ENCODE measurements at places on chromosomes 16 and 17. TPM values are rescaled to one million over a fixed set of nuclear protein-coding genes. Genes with fewer than 3 reads are reported as not detected.

DNA sequence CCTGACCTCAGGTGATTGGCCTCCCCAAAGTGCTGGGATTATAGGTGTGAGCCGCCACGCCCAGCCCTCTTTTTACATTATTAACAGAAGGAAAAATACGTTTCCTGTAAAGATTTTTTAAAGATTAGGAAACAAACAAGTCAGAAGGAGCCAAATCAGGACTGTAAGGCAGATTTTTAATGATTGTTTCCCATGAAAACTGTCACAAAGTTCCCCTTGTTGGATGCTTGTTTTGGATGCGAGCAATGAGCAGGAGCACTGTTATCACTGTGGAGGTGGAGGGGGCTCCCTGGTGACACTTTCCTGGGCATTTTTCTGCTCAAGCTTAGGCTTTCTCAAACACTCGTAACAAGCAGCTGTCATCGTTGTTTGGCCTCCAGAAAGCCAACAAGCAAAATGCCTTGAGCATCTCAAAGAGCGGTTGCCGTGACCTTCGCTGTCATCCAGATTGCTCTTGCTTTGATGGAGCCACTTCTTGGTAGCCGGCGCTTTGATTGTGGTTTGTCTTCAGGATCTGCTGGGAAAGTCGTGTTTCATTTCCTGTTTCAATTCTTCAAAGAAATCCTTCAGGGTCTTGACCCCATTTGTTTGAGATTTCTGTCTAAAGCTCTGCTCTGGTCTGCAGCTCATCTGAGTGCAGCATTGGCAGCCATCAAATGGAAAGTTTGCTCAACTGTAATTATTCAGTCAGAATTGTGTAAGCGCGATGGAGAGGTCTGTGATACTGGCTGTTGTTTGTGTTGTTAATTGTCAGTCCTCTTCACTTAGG, 128.7 kb downstream of the RPTOR start:
- no peaks in the 10 kb centered on the region for H3K36me3 ChIP-seq
- DNase-seq = no peak
- no peak overlapping the region for H3K27ac ChIP-seq
- peaks cover 21% of the 10 kb centered on the region for H3K4me1 ChIP-seq
- no peaks in the 10 kb centered on the region for H3K27me3 ChIP-seq
- H3K4me3 ChIP-seq = no peak overlapping the region

The PRR35 gene
- total RNA-seq = not detected

The SSTR5 gene
- not detected for total RNA-seq

DNA sequence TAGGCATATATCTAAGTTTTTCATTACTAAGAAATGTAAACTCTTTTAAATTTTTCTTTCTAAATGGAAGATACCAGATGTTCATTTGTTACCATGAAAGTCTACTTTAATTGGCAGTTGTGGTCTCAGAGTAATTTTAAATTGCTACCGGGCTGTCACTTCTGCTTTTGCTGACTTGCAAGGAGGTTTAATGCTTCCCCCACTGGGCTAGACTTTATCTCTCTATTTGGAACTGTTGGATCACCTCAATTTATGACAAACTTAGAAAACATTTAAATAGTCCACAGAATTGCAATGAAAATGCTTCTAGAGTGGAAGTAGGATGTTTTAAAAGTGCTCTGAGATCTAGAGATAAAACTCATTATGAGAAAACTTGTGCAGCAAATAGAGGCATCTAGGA, 479.8 kb upstream of the GOT2 start:
- H3K27ac ChIP-seq = no peak overlapping the region
- no peaks in the 10 kb centered on the region for H3K27me3 ChIP-seq
- no peak overlapping the region for H3K4me3 ChIP-seq
- DNase-seq = no peak
- H3K4me1 ChIP-seq = no peaks in the 10 kb centered on the region
- no peaks in the 10 kb centered on the region for H3K36me3 ChIP-seq

DNA sequence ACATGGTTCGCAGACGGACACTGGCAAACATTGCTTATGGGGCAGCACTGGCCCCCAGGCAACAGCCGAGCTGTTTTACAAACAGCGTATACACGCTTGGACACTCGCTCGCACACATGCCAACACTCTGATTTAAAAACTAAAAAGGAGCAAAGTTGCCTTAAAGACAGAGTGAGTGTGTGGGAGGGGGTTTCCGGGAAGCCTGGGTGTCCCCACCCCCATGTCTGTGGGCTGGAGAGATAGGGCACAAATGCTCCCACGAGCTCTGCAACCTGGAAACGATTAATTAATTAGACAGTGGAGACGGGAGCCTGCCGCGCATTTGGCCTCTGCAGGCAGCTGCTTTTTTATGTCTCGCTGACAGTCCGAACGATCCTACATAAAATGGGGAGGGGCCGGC, 107.9 kb upstream of the ZNF469 start:
- no peak for DNase-seq
- H3K4me1 ChIP-seq = no peaks in the 10 kb centered on the region
- no peaks in the 10 kb centered on the region for H3K27me3 ChIP-seq
- no peak overlapping the region for H3K4me3 ChIP-seq
- no peak overlapping the region for H3K27ac ChIP-seq
- no peaks in the 10 kb centered on the region for H3K36me3 ChIP-seq

The DPEP3 gene
- 0.53 TPM for total RNA-seq

DNA sequence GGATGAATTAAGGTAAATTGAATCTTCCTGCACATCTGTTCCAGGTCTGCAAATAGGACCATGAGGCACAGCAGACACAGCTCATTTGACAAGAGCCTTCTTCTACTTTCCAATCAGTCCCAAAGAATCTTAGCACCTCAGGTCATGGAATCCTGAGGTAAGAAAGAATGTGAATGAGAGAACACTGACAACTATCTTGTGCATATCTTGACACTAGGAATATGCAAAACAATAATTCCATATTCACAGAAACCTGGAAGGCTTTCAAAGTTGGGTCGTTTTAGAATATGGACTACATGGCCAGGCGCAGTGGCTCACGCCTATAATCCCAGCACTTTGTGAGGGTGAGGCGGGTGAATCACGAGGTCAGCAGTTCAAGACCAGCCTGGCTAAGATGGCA, 1009.4 kb upstream of the GOT2 start:
- no peaks in the 10 kb centered on the region for H3K27me3 ChIP-seq
- no peaks in the 10 kb centered on the region for H3K36me3 ChIP-seq
- no peak for DNase-seq

DNA sequence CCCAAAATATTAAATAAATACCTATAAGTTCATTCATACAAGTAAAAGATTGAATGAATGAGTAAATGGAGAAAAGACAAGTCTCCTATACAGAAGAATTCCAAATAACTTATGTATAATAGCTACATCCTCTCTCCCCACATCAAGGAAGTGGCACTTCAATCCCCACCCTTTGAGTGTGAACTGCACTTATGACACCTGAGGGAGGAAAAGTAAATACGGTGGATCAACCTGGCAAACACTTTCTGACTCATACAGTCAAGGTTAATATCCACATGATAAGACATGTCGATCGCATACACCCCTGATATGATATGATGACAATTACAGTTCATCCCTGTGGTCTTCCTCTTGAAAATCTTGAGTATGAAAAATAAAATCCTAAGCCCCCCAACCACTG, 18.0 kb downstream of the SLFN12L start:
- H3K27ac ChIP-seq = no peak overlapping the region
- DNase-seq = no peak
- no peaks in the 10 kb centered on the region for H3K27me3 ChIP-seq
- peaks cover 59% of the 10 kb centered on the region for H3K4me1 ChIP-seq
- peaks cover 37% of the 10 kb centered on the region for H3K36me3 ChIP-seq

The C17orf107 gene
- total RNA-seq = 30.5 TPM

DNA sequence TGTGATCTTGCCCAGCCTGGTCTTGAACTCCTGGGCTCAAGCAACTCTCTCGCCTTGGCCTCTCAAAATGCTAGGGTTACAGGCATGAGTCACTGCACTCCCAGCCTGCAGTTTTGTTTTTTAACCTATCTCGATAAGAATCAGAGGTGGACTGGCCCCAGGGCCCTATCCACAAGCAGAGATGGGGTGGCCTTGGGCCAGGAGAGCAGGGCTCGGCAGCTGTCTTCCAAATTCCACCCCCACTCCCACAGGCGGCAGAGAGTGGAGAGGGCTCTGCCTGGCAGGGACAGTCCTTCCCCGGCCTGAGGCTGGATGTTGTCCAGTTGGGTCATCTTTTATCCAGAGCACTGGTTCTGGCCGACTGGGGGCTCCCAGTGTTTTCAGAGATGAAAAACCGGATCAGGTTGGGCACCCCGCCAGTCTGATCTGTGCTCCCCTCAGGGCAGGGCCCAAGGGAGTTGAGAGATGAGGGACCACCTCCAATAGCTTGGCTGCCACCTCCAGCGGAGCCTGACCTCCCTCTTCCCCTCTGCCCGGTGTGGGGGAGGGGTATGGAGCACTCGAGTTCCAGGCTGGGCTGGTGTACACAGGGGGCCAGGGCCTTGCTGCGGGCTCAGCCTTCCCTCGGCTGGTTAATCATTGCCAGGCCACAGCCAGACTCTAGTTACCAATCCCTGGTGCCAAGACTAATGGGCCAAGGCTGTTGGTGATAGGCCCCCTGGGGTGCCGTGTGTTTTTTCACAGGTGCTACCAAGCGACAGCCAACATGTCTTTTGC, 30.3 kb upstream of the MYO15B start:
- H3K4me1 ChIP-seq = no peaks in the 10 kb centered on the region
- no peak overlapping the region for H3K4me3 ChIP-seq
- no peak overlapping the region for H3K27ac ChIP-seq

The CTCF gene
- total RNA-seq = 46.4 TPM

DNA sequence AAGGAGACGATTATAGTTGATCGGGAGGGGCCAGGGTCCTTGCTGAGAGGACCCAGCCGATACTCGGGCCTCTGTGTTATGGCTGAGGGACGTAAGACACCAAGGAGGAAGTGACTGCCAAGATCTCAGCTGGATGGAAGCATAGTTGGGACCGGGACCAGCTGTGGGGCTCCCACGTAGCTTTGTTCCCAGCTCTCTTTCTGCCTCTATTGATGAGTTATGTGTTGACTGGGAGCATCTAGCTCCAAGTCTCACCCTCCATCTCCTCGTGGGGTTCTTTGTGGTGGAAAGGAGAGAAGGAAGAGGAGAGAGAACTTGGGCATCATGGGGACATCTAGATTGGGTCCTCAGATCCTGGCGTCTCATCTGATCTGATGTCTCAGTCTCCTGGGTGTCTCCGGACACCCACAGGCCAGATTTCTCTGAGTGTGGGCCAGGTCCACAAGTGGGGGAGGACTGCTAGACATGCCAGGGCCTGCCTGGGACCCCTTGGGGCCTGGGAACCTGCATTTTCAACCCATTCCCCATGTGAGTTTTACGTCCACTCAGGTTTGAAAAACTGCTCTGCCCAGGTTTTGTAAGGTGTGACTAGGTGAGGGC, 1.0 kb downstream of the MGRN1 start:
- peak overlapping the region; percentile 75 for H3K27ac ChIP-seq
- H3K4me1 ChIP-seq = peaks cover 29% of the 10 kb centered on the region
- DNase-seq = no peak
- H3K36me3 ChIP-seq = peaks cover 2% of the 10 kb centered on the region
- H3K27me3 ChIP-seq = no peaks in the 10 kb centered on the region
- peak overlapping the region; percentile 85 for H3K4me3 ChIP-seq

DNA sequence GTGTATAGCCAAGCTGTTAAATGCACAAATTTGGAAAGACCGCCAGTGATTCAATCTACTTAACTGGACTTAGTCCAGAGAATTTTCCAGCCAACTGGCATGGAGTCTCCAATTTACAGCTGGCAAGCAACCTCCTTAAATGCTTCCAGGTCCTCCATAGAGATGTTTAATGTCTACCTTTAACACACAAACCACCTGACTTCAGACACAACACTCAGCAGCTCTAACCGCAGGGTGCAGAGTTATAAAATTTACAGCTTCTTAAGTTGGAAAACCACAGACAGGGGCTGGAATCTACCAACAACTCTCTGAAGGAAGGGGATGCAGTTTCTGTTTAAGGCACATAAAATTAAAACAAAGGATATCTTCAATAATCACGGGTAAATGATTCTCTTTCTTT, 106.9 kb downstream of the SYCE1L start:
- no peaks in the 10 kb centered on the region for H3K27me3 ChIP-seq
- no peaks in the 10 kb centered on the region for H3K36me3 ChIP-seq
- no peak overlapping the region for H3K27ac ChIP-seq
- no peak overlapping the region for H3K4me3 ChIP-seq

- peak overlapping the region; percentile 89 for H3K4me3 ChIP-seq
- peak overlapping the region; percentile 88 for H3K27ac ChIP-seq
- H3K27me3 ChIP-seq = no peaks in the 10 kb centered on the region
- peaks cover 35% of the 10 kb centered on the region for H3K36me3 ChIP-seq
- peak; percentile 90 for DNase-seq
- peaks cover 45% of the 10 kb centered on the region for H3K4me1 ChIP-seq
Measured at GRCh38 chr16:31700530-31701388, 172.8 kb upstream of the ZNF267 start.

GRCh38 chr17:2181206-2181896, 122.2 kb downstream of the SMG6 start:
- H3K27me3 ChIP-seq = no peaks in the 10 kb centered on the region
- H3K27ac ChIP-seq = no peak overlapping the region
- H3K4me3 ChIP-seq = no peak overlapping the region
- H3K36me3 ChIP-seq = peaks cover 82% of the 10 kb centered on the region
- H3K4me1 ChIP-seq = no peaks in the 10 kb centered on the region
- DNase-seq = no peak

- H3K4me1 ChIP-seq = no peaks in the 10 kb centered on the region
- H3K36me3 ChIP-seq = no peaks in the 10 kb centered on the region
- no peak overlapping the region for H3K27ac ChIP-seq
- DNase-seq = no peak
Measured at GRCh38 chr16:54812229-54812628, 118.4 kb upstream of the IRX5 start.

DNA sequence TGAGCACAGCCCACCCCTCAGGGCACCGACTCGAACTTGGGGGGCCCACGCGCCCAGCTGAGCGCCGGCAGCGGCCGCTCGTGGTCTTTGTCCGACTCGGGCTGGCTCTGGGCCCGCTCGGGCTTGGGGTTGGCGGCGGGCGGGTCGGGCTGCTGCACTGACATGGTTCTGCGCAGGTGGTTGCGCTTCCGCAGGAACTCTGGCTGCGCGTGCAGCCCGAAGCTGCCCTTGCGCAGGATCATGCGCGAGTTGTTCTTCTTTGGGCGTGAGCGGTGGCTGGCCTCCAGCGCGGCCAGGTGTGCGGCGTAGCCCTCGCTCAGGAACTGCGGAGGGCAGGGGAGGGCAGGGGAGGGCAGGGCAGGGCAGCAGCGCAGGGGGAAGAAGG, 11.1 kb downstream of the PIMREG start:
- peak overlapping the region; percentile 38 for H3K4me3 ChIP-seq
- no peaks in the 10 kb centered on the region for H3K36me3 ChIP-seq
- peaks cover 10% of the 10 kb centered on the region for H3K4me1 ChIP-seq
- H3K27ac ChIP-seq = no peak overlapping the region
- DNase-seq = peak; percentile 52

- H3K36me3 ChIP-seq = no peaks in the 10 kb centered on the region
- H3K27me3 ChIP-seq = peaks cover 34% of the 10 kb centered on the region
- DNase-seq = no peak
- peaks cover 39% of the 10 kb centered on the region for H3K4me1 ChIP-seq
Measured at GRCh38 chr16:56191835-56192634, 746 bp downstream of the GNAO1 start.

The PRCD gene
- total RNA-seq = not detected

Data from CD4-positive, alpha-beta T cell (primary cell).